Hair follicle dermal papilla cell (primary cell): ENCODE measurements at places on chromosomes 2 and 18. TPM values are rescaled to one million over a fixed set of nuclear protein-coding genes. Genes with fewer than 3 reads are reported as not detected.

Gene GPR17
- total RNA-seq, result not detected in 2 replicates

Gene COL5A2
- 764 and 1,022 TPM in 2 replicates for total RNA-seq

Gene PLA2R1
- 30.8 and 37.5 TPM in 2 replicates for total RNA-seq

Gene CYP27C1
- total RNA-seq, result 2.9 and 4.2 TPM in 2 replicates

Gene PAX8
- total RNA-seq, result 9.2 and 19.8 TPM in 2 replicates

Gene PLCL1
- total RNA-seq, result 1.6 and 3.2 TPM in 2 replicates

Gene GALNT3
- 3.4 TPM in 2 replicates for total RNA-seq

Gene COL4A3
- total RNA-seq, result 0.12 TPM in 1 of 2 replicates, not detected in the other

Gene KIF1A
- total RNA-seq, result not detected in 2 replicates

Gene RNF144A
- 6.6 and 14.0 TPM in 2 replicates for total RNA-seq

Gene AGXT
- not detected in 2 replicates for total RNA-seq

Gene RGPD8
- total RNA-seq, result 18.2 and 20.8 TPM in 2 replicates

Gene ANKRD23
- 1.8 and 2.9 TPM in 2 replicates for total RNA-seq

Gene KCNK3
- 2.1 and 3.0 TPM in 2 replicates for total RNA-seq

Gene HOXD12
- total RNA-seq, result not detected in 2 replicates

Gene IL1RL2
- 0.97 and 1.1 TPM in 2 replicates for total RNA-seq

Gene RAMP1
- 0.32 and 0.85 TPM in 2 replicates for total RNA-seq

Gene NGEF
- 2.1 TPM in 1 of 2 replicates, not detected in the other for total RNA-seq

Gene SEPTIN10
- total RNA-seq, result 89.0 and 100 TPM in 2 replicates

Gene CCDC178
- total RNA-seq, result 0.16 TPM in 1 of 2 replicates, not detected in the other

Gene ITGA4
- total RNA-seq, result 60.7 and 79.2 TPM in 2 replicates

Gene OR6B3
- total RNA-seq, result not detected in 2 replicates

Gene GPR45
- total RNA-seq, result not detected in 2 replicates

Gene LYG2
- total RNA-seq, result not detected in 2 replicates

Gene ITPRID2
- 96.2 and 101 TPM in 2 replicates for total RNA-seq

Gene FASTKD2
- total RNA-seq, result 39.8 and 41.5 TPM in 2 replicates

Gene ACKR3
- total RNA-seq, result 17.8 and 27.7 TPM in 2 replicates

Gene DSG1
- total RNA-seq, result not detected in 2 replicates

Gene TDRD15
- not detected in 2 replicates for total RNA-seq

Gene EHD3
- 86.0 and 88.4 TPM in 2 replicates for total RNA-seq

Gene SCN9A
- 1.3 and 2.6 TPM in 2 replicates for total RNA-seq

Gene POTEC
- total RNA-seq, result under 0.01 TPM in 1 of 2 replicates, not detected in the other

Gene DSC3
- 0.24 and 1.3 TPM in 2 replicates for total RNA-seq

Gene HTR2B
- 0.49 and 0.61 TPM in 2 replicates for total RNA-seq

Gene APCDD1
- total RNA-seq, result 213 and 511 TPM in 2 replicates

Gene ZAP70
- total RNA-seq, result not detected in 2 replicates

Gene DOK1
- 31.0 and 31.3 TPM in 2 replicates for total RNA-seq

Gene PLEKHH2
- 5.6 and 11.4 TPM in 2 replicates for total RNA-seq

Gene CRIM1
- total RNA-seq, result 302 and 330 TPM in 2 replicates

Gene STARD7
- 237 and 250 TPM in 2 replicates for total RNA-seq

Gene MREG
- total RNA-seq, result 7.5 and 10.1 TPM in 2 replicates

Gene FAHD2A
- total RNA-seq, result 25.0 and 26.7 TPM in 2 replicates

Gene FRZB
- total RNA-seq, result 0.32 and 0.73 TPM in 2 replicates

Gene IL36G
- not detected in 2 replicates for total RNA-seq

Gene PIEZO2
- total RNA-seq, result 49.3 and 57.1 TPM in 2 replicates

Gene BUB1
- 4.6 and 5.0 TPM in 2 replicates for total RNA-seq

Gene ZC3H6
- 4.9 and 5.2 TPM in 2 replicates for total RNA-seq

Gene ANKRD62
- total RNA-seq, result not detected in 2 replicates
